Fibroblast of skin of left quadriceps (primary cell): ENCODE measurements at places on chromosomes 4 and X.

DNA sequence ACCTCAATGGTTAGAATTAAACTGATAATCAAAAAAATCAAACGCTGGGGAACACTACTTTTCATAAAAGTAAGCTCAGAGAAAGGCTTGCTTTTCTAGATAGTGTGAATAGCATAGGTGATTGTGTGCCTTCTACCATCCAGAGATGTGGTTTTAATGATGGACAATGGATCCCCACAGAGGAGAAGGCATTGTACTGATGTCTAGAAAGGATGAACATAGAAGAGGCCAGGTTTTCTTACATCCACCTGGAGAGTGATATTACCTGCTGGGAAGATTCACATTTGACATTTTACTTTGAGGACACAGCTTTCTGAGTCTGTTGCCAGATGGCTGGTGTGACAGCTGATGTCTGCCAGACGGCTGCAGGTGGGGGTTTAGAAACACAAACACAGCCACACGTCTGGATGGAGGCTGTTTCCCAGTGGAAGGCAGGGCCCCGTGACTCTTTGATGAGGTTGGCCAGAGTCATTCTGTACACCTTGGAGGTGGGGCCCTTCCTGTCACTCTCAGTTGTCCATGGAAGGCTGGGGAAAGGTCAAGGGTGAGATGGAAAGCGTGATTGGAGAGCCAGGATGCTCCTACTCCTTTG lies 114.4 kb downstream of the PSAPL1 start:
- no peak for DNase-seq

DNA sequence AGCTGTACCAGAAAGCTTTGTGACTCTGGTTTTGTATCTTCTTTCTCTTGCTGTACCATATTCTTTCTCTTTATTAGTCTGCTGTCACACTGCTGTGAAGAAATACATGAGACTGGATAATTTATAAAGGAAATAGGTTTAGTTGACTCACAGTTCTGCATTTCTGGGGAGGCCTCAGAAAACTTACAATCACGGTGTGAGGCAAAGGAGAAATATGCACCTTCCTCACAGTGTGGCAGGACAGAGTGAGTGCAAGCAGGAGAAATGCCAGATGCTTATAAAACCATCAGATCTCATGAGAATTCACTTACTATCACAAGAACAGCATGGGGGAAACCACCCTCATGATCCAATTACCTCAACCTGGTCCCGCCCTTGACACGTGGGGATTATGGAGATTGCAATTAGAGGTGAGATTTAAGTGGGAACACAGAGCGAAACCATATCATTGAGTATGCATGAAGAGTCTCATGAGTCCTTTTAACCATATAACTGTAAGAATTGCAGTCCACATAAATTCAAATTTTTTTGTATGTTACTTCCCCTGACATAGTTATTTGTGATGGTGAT lies 67.4 kb upstream of the INPP4B start:
- peak; percentile 41 for DNase-seq

GRCh38 chrX:66863721-66864120 lies 224.8 kb upstream of the EDA2R start:
- no peak for DNase-seq

- DNase-seq, result no peak
Measured at GRCh38 chrX:70128071-70128470, 5.2 kb upstream of the IGBP1 start.

GRCh38 chr4:169566021-169566818 lies 46.2 kb downstream of the NEK1 start:
- peak; percentile 20 for DNase-seq

DNA sequence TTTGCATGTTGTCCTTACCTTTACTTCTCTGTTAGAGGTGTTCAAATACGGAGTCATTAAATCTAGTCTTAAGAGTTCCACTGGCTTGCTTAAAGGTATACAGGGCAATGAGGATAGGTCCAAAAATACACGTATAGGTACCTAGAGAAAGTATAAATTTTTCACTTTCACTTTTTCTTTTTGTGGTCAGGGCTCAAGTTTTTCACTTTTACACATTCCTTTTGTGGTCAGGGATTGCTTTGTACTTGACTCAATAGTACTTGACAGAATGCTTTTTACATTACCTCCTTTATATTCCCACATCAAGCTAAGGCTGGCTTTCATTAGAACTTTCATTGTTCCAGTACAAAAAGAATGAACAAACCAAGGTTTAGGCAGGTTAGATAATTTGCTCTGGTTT lies 21.7 kb downstream of the TMEM184C start:
- no peak for DNase-seq

DNA sequence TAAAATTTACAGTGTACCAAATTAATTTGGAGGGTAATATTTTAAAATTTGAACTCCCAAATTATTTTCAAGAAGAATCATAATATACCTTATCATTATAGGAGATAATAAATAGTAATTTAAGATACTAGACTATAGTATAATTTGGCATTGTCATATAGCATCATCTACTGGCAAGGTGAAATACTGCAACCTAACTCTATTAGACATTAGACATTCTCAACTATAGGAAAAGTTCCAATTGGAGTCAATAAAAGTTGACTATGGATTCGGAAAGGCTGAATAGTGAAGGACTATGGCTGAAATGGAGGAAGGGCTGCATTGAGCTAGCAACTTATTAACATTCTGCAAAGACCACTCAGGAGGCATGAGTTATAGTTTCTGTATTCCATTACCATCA lies 113.0 kb downstream of the PRDM5 start:
- DNase-seq, result no peak

GRCh38 chrX:123561439-123562215 lies 171.2 kb downstream of the THOC2 start:
- DNase-seq, result no peak

DNA sequence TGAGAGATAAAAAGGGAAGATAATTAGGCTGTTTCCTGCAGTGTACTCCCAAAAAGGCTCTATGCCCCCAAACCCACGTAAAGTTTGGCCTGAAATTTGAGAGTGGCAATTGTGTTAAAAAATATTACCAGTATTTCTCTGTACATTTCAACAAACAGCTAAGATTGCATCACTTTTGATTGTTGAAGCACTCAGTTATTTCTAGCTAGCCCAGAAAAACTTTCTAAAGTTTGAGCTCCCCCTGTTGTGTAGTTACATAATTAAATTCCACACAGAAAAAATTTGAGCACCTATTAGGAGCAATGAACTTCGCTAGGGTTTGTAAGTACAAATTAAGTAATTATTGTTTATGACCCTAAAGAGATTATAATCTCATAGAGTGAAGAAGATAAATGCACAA lies 109.4 kb downstream of the DLG3 start:
- peak; percentile 10 for DNase-seq

DNA sequence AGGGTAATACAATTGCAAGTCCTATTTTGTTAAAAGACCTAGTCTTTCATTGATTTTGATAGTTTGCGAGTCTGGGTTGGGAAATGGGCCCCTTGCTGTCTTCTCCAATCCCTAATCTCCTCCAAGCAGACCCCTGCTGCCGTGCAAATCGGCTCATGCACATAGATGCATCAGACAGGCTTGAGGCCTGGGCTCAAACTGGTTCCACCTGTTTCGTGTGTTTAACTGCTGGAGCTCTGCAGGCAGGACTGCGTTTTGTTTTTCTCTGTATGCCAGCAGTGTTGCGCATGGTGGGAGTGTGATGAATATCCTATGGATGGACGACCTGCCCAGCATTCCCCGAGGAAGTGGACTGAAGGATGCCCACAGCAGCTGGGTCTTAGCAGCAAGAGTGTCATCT lies 133.9 kb downstream of the PDGFRA start:
- no peak for DNase-seq

GRCh38 chrX:101265869-101266428 lies 25.2 kb downstream of the TAF7L start:
- no peak for DNase-seq

DNA sequence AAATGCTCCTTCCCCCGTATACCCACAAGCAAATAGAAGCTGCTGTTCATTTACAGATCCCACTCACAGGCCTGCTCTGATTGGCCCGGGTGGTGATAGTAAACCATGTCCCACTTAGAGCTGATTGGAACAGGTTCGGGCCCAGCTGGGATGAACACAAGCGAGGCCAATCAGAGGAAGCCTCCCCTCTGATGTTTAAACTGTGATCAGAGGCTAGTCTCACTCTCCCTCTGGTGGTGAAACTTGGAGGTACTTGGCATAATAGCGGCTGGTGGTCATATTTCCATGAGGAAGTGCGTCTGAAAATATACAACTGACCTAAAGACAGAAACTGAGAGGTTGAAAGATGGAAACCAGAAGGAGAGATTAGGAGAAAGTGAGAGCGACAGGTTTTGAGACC lies 51.5 kb upstream of the TRPC3 start:
- DNase-seq, result no peak

GRCh38 chrX:3393581-3394111 lies 47.2 kb upstream of the MXRA5 start:
- peak; percentile 97 for DNase-seq

GRCh38 chrX:19776753-19777152 lies 110.6 kb downstream of the SH3KBP1 start:
- no peak for DNase-seq

- peak; percentile 43 for DNase-seq
Measured at GRCh38 chr4:22962295-22962694, 269.6 kb downstream of the GBA3 start.

- no peak for DNase-seq
Measured at GRCh38 chr4:154478547-154478946, 13.1 kb downstream of the DCHS2 start.

- no peak for DNase-seq
Measured at GRCh38 chr4:93828995-93829819, 654 bp downstream of the ATOH1 start.

- no peak for DNase-seq
Measured at GRCh38 chr4:167025670-167026069, 208.6 kb downstream of the SPOCK3 start.

- no peak for DNase-seq
Measured at GRCh38 chr4:94237271-94237670, 29.6 kb downstream of the SMARCAD1 start.

GRCh38 chr4:120158841-120159463 lies 92.3 kb upstream of the MAD2L1 start:
- DNase-seq, result no peak

- DNase-seq, result peak; percentile 32
Measured at GRCh38 chr4:101973361-101973760, 182.8 kb downstream of the BANK1 start.

- no peak for DNase-seq
Measured at GRCh38 chr4:40204507-40205258, 7.9 kb downstream of the RHOH start.

DNA sequence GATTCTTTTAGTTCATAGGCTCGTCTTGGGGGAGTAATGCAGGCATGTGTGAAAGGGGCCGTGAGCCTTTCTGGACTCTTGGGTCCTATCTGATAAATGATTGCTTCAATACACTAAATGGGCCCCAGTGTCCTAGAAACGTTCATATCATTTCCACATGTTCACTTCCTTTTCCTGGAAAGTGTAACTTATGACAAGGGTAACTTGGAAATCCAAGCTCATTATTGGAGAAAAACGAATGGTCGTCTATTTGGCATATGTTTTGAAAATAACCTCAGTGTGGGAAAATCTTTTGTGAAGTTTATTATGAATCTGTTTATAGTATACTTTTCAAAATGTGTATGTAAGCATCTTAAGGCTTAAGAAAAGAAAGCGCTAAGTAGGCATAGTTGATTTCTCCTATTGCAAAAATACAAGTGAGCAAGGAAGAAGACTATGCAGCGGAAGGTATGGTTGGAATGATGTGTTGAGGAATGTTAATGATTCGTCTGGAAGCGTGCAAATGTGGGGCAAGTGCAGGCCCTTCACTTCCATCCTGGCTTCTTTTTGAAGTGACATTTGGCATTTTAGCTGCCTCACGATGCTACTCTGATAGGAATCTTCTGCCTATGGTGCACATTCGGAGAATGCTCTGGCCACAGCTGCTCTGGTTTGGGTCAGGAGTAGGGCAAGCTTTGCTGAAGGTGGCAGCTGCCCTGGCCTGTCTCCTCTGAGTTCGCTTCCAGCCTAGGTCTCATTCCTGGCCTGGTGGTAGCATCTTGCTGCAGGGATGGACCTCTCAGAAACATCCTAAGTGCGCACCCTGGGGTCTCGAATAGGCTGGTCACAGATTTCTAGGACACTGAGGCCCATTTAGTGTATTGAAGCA lies 49.5 kb upstream of the STOX2 start:
- DNase-seq, result no peak

GRCh38 chrX:8864161-8864560 lies 63.0 kb upstream of the FAM9A start:
- no peak for DNase-seq

- DNase-seq, result no peak
Measured at GRCh38 chr4:149095001-149095400, 652.8 kb upstream of the NR3C2 start.

- peak; percentile 77 for DNase-seq
Measured at GRCh38 chr4:73679836-73680235, 59.6 kb upstream of the RASSF6 start.

GRCh38 chr4:155616117-155616516 lies 50.5 kb upstream of the GUCY1A1 start:
- DNase-seq, result no peak

- no peak for DNase-seq
Measured at GRCh38 chrX:42732506-42732905, 45.5 kb downstream of the PPP1R2C start.

- DNase-seq, result no peak
Measured at GRCh38 chrX:120781403-120781802, 94.3 kb downstream of the CT47B1 start.

DNA sequence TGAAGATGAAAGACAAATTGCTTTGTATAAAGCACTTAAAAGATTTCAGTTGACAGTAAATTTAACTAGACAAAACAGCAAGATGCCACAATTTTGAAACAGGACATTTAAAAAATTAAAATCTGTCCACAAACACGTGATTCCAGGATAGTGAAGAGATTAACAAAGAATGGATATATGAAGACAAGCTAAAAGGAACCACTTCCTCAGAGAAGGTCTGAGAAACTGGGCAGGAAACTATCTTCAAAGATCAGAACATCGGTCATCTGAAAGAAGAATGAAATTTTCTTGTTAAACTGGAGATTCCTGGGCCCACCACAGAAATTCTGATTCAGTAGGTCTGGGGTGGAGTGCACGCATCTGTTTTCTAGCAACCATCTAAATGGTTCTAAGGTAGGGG lies 1.4 kb downstream of the RWDD4 start:
- DNase-seq, result no peak

GRCh38 chr4:186820391-186820891 lies 96.8 kb upstream of the FAT1 start:
- DNase-seq, result no peak

- no peak for DNase-seq
Measured at GRCh38 chrX:120419463-120419862, 49.6 kb downstream of the LAMP2 start.
